ENCODE measurements at places on chromosomes 13 and 19.
A peak's percentile ranks its signal among the peaks of the same experiment; 100 is the strongest.

DNA sequence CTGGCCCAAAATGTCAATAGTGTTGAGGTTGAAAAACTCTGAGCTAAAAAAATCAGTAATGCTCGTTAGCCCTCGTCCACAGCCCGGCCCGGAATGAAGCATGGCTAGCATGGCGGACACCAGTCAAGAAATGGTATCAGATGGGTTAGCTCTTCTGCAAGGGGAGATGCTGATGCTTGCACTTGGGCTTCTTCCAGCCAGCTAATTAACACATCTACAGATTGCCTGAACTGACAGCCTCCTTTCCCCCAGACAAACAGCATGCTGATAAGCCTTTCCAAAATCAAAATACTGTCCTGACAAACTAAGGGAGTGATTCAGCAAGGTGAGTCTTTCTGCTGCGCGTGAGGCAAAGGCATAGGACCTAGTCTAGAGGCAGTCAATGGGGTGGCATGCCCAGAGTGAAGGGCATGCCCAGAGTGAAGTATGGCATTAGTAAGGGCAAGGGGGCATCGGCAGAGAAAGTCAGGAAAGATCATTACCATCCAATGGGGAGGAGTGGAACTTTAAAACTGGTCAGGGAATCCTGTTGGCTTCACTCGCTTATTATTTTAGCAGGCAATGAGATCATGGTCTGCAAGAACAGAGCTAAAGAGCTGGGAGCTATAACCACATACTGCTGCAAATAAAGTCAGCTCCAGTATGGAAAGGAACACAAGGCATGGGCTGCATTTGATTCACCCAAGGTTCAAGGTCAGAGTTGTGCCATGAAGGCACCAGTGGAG lies 30.2 kb upstream of the UBE2L5 start:
- no peak for DNase-seq

DNA sequence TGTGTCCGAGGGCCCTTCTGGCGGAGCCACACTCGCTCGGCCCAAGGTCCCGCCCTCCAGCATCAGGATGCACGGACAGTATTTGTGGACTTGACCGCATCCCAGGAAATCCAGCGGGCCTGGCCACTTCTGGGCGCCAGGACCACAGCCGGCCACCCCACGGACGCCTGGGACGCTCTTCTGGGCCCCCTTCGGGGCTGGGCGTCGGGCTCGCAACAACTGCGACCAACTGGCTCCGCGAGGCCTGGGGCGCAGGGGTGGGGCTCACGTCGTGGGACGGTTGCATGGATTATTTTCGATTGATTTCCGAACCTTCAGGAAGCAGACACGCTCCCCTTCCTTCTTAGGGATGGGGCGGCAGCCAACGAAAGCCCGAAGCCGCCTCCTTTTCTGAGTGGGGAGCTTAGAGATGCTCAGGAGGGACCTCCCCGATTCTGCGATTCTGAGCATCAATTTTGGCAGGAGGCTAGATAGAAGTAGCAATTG lies 521 bp upstream of the NUP58 start:
- no peak for DNase-seq

DNA sequence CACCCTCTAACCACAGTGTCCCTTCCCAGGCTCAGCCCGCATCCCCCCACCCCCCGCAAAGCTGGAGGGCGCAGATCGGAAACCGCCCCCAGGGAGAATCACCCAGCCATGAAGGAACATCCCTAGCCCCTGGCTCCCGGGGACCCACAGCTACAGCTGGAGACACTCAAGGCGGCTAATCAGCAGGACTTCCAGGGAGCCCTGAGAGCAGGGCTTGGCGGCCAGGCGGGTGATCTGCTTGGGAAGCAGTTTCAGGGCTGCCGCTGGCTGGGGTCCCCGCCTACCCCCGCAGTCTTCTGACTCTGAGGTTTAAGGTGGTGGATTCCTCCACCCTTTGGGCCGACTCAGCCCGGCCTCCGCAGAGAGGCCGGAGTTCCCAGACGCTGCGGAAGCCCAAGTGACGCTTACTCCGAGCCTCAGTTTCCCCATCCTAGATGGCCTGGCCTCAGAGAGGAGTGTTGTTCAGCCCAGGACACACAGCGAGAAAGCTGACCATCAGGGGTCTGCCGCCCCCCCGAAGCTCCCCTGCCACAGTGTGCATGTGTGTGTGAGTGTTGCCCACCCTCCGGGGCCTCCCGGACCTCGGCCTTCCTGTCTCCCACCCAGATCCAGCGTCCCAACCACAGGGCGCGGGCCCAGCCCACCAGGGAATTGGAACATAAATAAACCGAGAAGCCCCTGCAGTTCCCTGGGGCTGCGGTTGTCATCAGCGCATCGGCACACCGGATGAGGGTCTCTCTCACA lies 9.8 kb downstream of the FUT6 start:
- DNase-seq, result no peak

- no peak for DNase-seq
These were observed 2.9 kb upstream of the ZNF304 start for GRCh38 chr19:57348136-57348535.

- no peak for DNase-seq
These were observed 61.3 kb downstream of the OLFM4 start for GRCh38 chr13:53089951-53090350.

GRCh38 chr13:109655206-109655600 lies 131.2 kb downstream of the IRS2 start:
- DNase-seq, result no peak

GRCh38 chr19:55605207-55605636 lies 225 bp upstream of the ZNF865 start:
- peak; percentile 95 for DNase-seq

GRCh38 chr13:51733374-51734298 lies 70.3 kb downstream of the DHRS12 start:
- DNase-seq, result peak; percentile 17

DNA sequence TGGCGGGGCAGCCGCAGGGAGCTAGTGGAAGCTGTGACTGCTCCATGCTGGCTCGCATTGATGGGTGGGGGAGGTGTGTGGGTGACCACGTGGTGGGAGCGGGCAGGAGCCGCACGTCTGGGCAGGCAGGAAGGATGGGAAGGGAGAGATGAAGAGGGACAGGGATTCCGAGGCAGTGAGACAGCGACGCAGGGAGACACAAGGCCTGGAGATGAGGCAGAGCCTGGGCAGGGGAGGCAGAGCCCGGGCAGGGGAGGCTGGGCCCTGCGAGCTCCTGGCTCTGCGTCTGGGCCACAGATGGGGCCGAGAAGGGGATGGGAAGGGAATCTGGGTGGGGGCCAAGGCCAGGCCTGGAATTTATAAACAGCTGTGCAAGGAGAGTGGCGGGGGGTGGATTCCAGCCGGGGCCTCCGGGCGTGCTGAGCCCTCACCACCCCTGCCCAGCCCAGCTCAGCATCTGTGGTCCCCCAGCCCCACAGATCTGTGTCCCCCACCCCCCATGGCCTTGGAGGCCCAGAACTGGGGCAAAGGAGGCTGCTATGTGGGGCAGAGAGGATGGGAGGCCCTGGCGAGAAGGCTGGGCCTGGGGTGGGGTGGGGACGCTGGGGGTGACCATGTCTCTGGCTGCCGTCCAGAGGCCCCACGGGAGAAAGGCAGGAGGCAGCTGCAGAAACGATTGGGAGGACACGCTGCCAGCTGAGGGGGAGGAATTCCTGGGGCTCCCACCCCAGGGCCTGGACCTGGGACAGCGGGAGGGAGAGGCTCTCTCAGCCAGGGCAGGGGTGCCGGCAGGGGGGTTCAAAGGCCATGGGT lies 6.0 kb downstream of the EHD2 start:
- peak; percentile 79 for DNase-seq

GRCh38 chr19:50266896-50267295 lies 62.3 kb downstream of the KCNC3 start:
- no peak for DNase-seq

DNA sequence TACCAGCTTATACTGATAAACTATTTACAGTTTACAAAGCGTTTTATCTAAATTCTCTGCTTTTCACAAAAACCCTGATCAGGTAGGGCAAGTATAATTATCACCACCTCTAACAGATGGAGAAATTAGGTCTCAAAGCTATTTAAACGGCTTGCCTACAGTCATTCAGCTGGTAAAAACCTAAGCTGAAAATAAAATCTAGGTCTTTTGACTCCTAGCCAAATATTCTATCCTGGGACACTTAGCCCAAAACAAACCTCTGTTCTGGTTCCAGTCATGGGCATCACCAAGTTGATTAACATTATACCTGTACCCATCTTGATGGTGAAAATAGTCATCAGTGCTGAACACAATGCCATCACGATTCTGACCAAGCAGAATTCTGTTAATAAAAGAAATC lies 11.4 kb downstream of the N4BP2L2 start:
- no peak for DNase-seq

- peak; percentile 79 for DNase-seq
These were observed 1.8 kb downstream of the HMGB1 start for GRCh38 chr13:30463787-30464495.

- DNase-seq, result no peak
These were observed 762.1 kb upstream of the ARGLU1 start for GRCh38 chr13:107329991-107330390.

DNA sequence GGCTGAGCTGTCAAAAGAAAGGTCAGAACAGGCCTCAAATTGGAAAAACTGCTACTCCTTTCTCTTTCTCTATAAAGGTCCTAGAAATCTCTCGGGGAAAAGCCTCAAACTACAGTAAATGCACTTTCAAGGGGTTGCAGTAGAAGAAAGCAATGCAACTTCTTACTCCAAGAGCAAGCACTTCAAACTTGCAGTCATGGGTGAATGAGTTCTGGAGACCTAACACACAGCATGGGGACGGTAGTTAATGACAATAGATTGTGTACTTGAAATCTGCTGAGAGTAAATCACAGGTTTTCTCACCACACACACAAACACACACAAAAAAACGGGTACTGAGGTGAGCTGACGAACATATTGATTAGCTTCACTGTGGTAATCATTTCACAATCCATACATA lies 11.8 kb downstream of the TUBGCP3 start:
- no peak for DNase-seq

- no peak for DNase-seq
These were observed 51.8 kb downstream of the CCDC70 start for GRCh38 chr13:51913421-51914136.

DNA sequence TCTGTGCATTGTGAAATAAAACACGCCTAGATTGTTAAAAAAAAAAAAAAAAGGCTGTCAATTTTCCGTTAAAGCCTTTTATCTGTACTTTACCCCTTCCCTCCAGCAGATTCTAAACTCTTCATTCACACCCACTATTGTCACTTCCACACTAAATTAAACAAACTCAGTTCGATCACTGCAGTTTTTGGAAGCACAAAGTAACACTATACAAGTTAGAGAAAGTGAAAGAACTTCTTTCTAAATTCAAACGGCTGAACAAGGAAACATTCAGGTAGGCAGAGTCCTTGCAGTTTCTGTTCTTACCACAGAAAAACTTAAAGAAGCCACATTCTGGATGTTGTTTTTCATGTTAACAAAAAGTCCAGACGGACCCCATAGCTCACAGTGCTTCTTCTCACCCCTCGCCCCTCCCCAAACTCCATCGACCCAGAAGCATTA lies 27.5 kb upstream of the UBE2L5 start:
- DNase-seq, result no peak

- DNase-seq, result no peak
These were observed 8.1 kb upstream of the SLC25A42 start for GRCh38 chr19:19055701-19056100.

GRCh38 chr19:4288091-4288777 lies 9.2 kb downstream of the SHD start:
- no peak for DNase-seq

DNA sequence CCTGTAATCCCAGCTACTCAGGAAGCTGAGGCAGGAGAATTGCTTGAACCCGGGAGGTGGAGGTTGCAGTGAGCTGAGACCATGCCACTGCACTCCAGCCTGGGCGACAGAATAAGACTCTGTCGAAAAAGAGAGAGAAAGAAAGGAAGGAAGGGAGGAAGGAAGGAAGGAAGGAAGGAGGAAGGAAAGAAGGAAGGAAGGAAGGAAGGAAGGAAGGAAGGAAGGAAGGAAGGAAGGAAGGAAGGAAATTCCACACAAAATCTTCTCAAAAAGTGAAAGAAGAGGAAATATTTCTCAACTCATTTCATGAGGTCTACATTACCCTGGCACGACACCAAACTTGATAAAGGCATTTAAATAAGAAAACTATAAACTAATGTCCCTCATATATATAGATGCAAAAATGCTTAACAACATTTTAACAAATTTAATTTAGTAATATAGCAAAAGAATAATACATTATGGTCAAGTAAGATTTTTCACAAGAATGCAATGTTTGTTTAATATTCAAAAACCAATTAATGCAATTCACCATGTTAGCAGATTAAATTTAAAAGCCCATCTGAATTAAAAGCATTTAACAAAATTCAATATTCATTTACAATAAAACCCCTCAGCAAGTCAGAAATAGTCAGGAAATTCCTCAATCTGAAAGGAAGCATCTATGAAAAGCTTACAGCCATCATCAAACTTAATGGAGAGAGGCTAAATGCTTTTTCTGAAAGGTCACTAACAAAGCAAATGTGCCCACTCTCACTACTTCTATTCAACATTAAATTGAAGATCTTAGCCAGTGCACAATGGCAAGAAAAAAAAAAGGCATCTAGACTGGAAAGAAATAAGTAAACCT lies 12.0 kb upstream of the CPB2 start:
- DNase-seq, result no peak

- no peak for DNase-seq
These were observed 18.1 kb downstream of the SLC7A1 start for GRCh38 chr13:29577136-29578051.

GRCh38 chr19:14795078-14795721 lies 16.8 kb upstream of the ADGRE2 start:
- DNase-seq, result no peak

GRCh38 chr13:71863254-71863865 lies 3.6 kb downstream of the DACH1 start:
- DNase-seq, result no peak

DNA sequence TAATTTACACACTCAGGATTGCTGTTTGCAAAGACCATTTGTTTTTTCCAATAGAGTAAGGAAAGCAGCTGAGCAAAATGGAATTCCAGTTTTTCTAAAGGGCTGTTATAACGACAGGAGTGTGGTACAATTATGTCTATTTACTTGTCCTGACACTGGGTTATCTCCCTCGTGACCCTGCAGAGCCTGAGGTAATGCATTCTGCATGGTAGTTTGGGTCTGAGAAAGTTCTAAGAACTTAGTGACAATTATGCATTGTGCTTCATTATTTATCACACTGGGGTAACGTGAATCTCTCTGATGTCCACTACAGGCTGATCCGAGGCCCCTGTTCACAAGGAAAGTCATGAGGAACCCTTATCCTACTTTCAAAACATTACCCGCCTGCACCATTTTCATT lies 50.7 kb upstream of the EDNRB start:
- no peak for DNase-seq

GRCh38 chr13:31896427-31896826 lies 135.1 kb upstream of the FRY start:
- no peak for DNase-seq
